NCI-H1417 (cell line): ENCODE measurements at places on chromosomes 1 and 21.
A peak's percentile ranks its signal among the peaks of the same experiment; 100 is the strongest.

- DNase-seq, result peak; percentile 24
Measured at GRCh38 chr21:45611939-45612664, 31.4 kb upstream of the PCBP3 start.

DNA sequence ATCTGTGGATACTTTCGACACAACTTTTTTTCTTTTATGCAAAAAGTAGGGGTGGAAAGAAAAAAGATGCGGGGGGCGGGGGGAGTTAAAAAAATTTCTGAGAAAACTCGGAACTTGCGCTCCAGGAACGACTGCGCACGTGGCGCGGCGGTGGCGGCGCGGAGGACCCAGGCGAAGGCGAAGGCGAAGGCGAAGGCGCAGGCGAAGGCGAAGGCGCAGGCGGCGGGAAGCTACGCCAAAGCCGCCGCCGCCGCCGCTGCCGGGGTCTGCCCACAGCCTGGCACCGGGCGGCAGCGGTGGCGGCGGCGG lies 208 bp upstream of the BARHL2 start:
- no peak for DNase-seq

DNA sequence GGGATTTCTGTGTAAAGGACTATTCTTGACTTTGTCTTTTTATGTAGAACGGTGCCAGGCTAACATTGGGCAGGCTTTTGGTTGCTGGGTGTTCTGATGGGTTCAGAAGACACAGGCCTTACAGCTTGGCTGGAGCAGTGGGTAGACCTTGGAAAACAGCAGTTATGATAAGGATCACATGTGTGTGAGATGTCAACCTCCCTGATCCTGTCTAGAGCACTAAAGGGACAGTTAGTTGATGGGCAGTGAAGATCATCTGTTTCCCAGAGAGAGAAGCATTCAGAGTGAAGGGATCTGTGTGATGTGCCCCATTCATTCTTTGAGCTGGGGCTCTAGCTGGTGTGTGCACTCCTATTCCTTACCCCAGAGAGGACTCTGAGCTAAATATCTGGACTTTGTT lies 88.0 kb downstream of the NOS1AP start:
- no peak for DNase-seq

DNA sequence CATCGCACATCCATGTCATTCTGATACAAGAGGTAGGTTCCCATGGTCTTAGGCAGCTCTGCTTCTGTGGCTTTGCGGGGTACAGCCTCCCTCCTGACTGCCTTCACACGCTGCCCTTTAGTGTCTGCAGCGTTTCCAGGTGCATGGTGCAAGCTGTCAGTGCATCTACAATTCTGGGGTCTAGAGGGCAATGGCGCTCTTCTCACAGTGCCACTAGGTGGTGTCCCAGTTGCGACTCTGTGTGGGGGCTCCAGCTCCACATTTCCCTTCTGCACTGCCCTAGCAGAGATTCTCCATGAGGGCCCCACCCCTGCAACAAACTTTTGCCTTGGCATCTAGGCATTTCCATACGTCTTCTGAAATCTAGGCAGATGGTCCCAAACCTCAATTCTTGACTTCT lies 138.2 kb upstream of the BRINP3 start:
- no peak for DNase-seq

DNA sequence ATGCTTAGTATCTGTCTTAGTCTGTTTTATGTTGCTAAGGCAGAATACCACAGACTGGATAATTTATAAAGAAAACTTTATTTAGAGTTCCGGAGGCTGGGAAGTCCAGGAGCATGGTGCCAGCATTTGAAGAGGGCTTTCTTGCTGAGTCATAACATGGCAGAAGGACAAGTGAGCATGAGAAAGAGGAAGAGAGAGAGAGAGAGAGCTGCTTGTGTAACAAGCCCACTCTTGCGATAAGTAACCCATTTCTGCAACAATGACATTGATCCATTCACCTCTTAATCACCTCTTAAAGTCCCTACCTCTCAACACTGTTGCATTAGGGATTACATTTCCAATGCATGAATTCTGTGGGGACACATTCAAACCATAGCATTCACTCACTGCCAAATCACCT lies 11.7 kb upstream of the MYOCOS start:
- DNase-seq, result no peak

- DNase-seq, result no peak
Measured at GRCh38 chr21:42850866-42851391, 28.4 kb downstream of the WDR4 start.

DNA sequence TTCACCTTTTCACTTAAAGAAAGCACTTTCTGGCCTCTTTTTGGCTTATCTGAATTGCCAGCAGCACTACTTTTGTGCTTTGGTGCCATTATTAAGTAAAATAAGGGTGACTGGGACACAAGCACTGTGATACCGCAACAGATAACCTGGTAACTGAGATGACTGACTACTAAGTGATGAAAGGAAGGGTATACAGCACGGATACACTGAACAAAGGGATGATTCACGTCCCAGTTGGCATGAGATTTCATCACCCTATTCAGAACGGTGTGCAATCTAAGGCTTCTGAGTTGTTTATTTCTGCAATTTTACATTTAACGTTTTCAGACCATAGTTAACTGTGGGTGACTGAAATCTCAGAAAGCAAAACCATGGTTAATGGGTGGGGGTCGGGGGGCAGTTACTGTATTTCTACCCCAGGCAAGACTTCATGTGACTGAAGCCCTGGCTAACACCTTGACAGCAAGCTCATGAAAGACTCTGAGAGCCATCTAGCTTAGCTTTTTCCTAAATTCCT lies 102.8 kb downstream of the CLIC6 start:
- no peak for DNase-seq

DNA sequence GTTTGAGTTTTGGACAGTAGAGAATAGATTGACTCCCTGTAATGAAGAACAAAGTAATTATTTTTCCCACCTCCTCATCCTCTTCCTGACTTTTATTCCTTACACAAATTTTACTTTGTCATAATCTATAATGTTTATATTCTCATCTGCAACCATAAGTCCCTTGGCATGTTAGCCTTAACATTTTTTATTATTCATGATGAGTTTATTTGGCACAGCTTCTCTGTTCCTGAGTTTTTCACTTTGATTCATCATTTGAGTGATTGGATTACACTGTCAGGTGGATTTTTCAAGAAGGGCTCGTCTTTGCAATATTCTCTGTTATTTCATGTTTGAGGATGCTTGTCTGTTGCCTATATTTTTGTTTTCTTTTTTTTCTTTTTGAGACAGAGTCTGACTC lies 35.7 kb downstream of the TNFRSF8 start:
- no peak for DNase-seq

GRCh38 chr21:28220680-28221079 lies 772.0 kb downstream of the LTN1 start:
- DNase-seq, result no peak

- no peak for DNase-seq
Measured at GRCh38 chr1:79982211-79982610, 975.7 kb upstream of the ADGRL4 start.

DNA sequence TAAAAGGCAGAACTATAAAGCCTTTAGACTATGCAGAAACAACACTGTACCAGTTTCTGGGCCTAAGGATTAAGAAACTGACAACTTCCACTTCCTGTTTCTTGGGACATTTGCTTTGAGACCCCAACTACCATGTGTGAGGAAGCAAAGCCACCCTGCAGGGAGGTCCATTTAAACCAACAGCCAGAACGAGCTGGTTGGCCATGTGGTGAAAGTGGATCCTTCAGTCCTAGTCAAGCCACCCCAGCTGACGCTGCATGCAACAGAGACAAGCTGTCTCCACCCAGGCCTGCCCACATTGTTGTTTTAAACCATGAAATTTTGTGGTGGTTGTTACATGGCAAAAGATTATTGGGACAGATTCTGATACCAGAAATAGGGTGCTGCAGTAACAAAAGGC lies 31.8 kb upstream of the SLFNL1 start:
- DNase-seq, result no peak

DNA sequence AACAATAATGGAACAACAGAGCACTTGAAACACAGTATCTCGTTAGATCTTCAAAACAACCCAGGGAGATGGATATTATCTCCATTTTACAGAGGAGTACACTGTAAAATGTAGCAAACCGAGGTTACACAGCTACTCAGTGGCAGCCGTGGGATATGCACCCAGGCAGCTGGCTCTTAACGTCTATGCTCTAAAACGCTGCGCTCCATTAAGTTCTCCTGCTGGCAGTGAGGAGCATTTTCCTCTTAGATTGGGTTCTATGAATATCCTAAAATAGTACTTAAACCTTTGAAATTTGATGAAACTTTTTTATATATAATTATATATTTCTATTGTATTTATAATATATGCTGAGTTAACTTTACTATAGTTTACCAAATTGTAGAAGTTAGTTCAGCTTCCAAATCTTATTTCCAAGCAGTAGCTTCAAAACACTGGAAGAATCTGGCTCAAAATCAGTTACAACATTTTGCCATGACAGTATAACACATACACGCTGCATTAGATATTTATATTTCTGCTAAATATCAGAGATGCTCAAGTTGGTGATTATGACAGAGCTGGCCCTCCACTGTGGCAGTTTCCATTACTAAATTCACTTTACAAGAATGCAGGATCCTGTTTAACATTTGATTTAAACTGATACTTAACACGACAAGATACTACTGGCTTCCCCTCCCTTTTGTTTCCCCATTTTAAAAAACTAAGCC lies 49.5 kb downstream of the TGFBR3 start:
- DNase-seq, result peak; percentile 48

GRCh38 chr1:56774067-56774609 lies 45.1 kb downstream of the FYB2 start:
- no peak for DNase-seq

GRCh38 chr1:23936481-23937176 lies 23.0 kb upstream of the PNRC2 start:
- DNase-seq, result no peak

- no peak for DNase-seq
Measured at GRCh38 chr1:228860911-228861831, 125.9 kb downstream of the RHOU start.

DNA sequence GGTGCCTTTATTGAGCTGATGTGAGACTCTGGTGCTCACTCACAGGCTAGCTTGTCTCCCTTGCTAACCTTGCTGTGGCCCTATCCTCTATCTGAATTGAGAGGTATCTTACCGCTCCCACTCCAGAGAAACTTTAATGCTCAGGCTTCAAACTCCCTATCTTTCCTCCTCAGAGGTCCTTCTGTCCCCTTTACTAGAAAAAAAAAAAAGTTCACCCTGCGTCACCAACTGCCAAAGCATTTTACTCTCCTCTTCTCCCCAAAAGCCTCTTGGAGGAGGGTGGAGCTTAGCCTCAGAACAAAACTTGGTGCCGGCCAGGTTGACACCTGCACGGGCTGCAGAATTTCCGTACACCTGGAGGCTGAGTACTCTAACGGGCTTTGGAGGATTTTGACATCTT lies 55.1 kb downstream of the ATP2B4 start:
- DNase-seq, result no peak

DNA sequence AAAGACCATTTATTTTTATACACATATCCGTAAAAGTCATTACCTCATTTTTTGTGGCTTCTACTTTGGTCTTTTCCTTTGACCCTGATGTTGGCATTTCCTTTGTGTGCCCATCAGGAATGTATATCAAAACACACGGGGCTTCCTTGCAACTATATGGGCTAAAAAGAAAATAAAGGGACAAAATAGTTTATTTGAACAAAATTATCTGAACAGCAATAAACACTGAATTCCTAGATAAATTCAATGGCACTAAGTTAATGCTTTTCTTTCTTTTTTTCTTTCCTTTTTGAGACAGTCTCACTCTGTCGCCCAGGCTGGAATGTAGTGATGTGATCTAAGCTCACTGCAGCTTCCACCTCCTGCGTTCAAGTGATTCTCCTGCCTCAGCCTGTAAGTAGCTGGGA lies 45.2 kb downstream of the EPRS1 start:
- DNase-seq, result no peak

DNA sequence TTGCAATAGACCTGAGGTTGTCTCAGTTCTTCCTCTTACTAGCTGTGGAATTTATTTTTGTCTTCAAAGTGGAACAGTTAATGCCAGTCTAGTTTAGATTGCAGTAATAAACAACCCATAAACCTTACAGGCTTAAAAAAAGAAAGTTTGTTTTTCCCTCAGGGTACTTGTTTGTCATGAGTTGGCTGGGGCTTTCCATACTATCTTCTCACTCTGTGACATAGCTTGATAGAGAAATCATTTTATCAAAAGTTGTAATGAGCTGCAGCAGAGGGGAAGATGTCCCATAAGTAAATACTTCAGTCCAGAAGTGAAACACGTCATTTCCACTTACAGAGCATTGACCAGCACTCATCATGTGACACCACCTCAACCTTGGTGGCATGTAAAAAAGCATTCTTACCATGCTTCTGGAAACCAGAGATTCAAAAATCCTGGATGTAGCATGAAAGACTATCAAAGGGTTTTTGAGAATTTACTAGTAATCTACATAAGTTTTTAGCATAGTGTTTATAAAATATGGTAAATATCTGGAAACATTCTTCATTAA lies 62.8 kb upstream of the COL11A1 start:
- no peak for DNase-seq
